ENCODE measurements at places on chromosomes 6 and 20. TPM values are rescaled to one million over a fixed set of nuclear protein-coding genes. Genes with fewer than 3 reads are reported as not detected.

GRCh38 chr6:33481192-33481591 lies 26.8 kb downstream of the ZBTB9 start:
- no peaks in the 10 kb centered on the region for H3K36me3 ChIP-seq
- no peaks in the 10 kb centered on the region for H3K27me3 ChIP-seq
- no peak overlapping the region for H3K4me3 ChIP-seq
- DNase-seq, result no peak
- H3K27ac ChIP-seq, result no peak overlapping the region

- H3K4me1 ChIP-seq, result no peaks in the 10 kb centered on the region
- H3K27ac ChIP-seq, result no peak overlapping the region
- H3K36me3 ChIP-seq, result no peaks in the 10 kb centered on the region
- H3K27me3 ChIP-seq, result no peaks in the 10 kb centered on the region
- H3K4me3 ChIP-seq, result no peak overlapping the region
- no peak for DNase-seq
These were observed 106.6 kb downstream of the TAF4 start for GRCh38 chr20:61958773-61959700.

DNA sequence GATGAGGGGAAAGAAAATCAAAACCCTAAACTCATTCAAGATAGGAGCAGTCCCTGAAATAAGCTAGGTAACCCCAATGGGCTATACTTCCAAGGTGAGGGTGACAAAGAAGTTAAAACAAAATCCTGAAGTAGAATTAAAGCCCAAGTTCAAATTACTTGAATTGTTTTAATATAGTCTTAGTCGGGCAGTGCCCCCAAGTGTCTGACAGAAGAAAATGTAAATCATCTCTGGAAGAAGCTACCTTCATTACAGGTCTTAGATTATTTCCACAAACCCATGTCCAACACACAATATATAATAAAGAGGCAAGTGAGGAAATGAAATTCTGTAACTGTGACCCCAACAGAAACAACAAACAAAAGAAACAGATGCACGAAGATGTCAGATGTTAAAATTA lies 36.8 kb upstream of the L3MBTL3 start:
- no peak overlapping the region for H3K4me3 ChIP-seq
- no peaks in the 10 kb centered on the region for H3K36me3 ChIP-seq
- no peak overlapping the region for H3K27ac ChIP-seq
- H3K27me3 ChIP-seq, result no peaks in the 10 kb centered on the region
- DNase-seq, result no peak

GRCh38 chr6:85192186-85192585 lies 257.7 kb upstream of the NT5E start:
- no peak overlapping the region for H3K4me3 ChIP-seq
- H3K27ac ChIP-seq, result no peak overlapping the region
- no peaks in the 10 kb centered on the region for H3K4me1 ChIP-seq
- H3K27me3 ChIP-seq, result no peaks in the 10 kb centered on the region
- H3K36me3 ChIP-seq, result no peaks in the 10 kb centered on the region

GRCh38 chr20:40562031-40562430 lies 127.0 kb downstream of the MAFB start:
- no peak for DNase-seq
- H3K27ac ChIP-seq, result no peak overlapping the region
- H3K4me1 ChIP-seq, result peaks cover 6% of the 10 kb centered on the region
- H3K36me3 ChIP-seq, result no peaks in the 10 kb centered on the region
- no peaks in the 10 kb centered on the region for H3K27me3 ChIP-seq

DNA sequence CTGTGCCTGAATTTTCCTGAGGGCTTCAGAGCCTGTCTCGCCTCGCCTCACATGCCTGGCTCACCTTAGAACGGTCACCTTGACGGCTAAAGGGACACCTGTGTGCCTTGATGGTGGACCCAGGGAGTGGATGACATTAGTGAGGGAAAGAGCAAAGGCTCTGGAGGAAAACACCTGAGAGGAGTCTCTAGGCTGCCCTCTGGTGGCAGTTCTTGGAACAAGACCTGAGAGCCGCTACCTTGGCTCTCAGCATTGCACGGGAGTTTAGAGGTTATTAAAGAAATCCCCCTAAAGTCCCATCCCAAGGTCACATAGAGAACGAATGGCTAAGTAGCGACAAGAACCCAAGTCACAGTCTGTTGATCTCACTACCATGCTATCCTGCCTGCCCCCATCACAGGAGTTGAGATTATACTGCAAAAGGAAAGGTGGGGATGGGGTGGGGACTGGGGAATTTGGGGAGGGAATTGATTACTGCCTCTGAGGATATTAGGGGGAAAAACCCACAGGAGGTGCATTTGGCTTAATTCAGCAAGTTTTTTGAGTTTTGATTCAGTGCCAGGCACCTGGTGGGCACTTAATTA lies 7.9 kb upstream of the CDSN start:
- peak; percentile 45 for DNase-seq
- no peak overlapping the region for H3K27ac ChIP-seq
- H3K36me3 ChIP-seq, result no peaks in the 10 kb centered on the region

GRCh38 chr20:17202673-17203072 lies 24.2 kb upstream of the PCSK2 start:
- no peak for DNase-seq
- no peaks in the 10 kb centered on the region for H3K4me1 ChIP-seq
- H3K27me3 ChIP-seq, result peaks cover 20% of the 10 kb centered on the region
- no peaks in the 10 kb centered on the region for H3K36me3 ChIP-seq
- H3K27ac ChIP-seq, result no peak overlapping the region

- H3K27me3 ChIP-seq, result no peaks in the 10 kb centered on the region
- H3K36me3 ChIP-seq, result no peaks in the 10 kb centered on the region
- H3K27ac ChIP-seq, result no peak overlapping the region
- H3K4me1 ChIP-seq, result no peaks in the 10 kb centered on the region
- H3K4me3 ChIP-seq, result no peak overlapping the region
These were observed 52.8 kb downstream of the GTF2H5 start for GRCh38 chr6:158220786-158221442.

GRCh38 chr6:93238632-93239031 lies 180.7 kb downstream of the EPHA7 start:
- no peak for DNase-seq
- no peaks in the 10 kb centered on the region for H3K4me1 ChIP-seq
- no peak overlapping the region for H3K4me3 ChIP-seq
- no peak overlapping the region for H3K27ac ChIP-seq

DNA sequence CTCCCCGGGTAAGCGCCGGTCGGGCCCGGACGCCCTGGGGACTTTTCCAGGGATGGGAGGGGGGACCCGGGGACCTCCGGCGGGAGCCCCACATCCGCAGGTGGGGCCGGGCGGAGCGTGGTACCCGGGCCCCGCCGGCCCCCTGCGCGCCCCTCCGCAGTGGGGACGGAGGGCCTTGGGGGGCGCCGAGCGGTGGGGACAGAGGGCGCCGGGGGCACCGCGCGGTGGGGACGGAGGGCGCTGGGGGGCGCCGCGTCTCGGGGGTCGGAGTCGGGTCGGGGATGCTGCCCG lies 270 bp downstream of the PLEKHG1 start:
- no peak for DNase-seq
- peak overlapping the region; percentile 77 for H3K4me3 ChIP-seq
- H3K27ac ChIP-seq, result peak overlapping the region; percentile 91
- H3K27me3 ChIP-seq, result no peaks in the 10 kb centered on the region

DNA sequence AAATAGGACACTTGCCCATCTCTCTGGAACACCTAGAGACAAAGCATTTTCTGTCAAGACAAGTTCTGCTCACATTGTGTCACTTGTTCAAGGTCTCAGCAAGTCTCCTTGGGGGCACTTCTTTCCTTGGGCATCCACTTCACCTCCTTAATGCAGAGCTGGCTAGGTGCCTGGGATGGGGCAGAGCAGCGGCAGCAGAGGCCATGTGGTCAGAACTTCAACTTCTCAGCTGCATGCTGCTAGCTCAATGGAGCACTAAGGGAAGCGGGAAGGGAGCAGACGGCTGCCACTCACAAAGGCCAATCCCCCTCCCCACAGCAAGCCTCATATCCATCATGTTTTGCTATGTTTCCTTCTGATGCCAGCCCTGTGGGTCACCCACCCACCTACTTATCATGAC lies 31.5 kb downstream of the NEDD9 start:
- H3K4me3 ChIP-seq, result no peak overlapping the region
- H3K36me3 ChIP-seq, result no peaks in the 10 kb centered on the region
- no peak for DNase-seq
- H3K4me1 ChIP-seq, result peaks cover 78% of the 10 kb centered on the region

- H3K27me3 ChIP-seq, result no peaks in the 10 kb centered on the region
- no peaks in the 10 kb centered on the region for H3K36me3 ChIP-seq
- H3K4me3 ChIP-seq, result no peak overlapping the region
- H3K4me1 ChIP-seq, result no peaks in the 10 kb centered on the region
These were observed 119.1 kb upstream of the PDE10A start for GRCh38 chr6:165782134-165782533.

GRCh38 chr20:19074828-19075516 lies 137.5 kb upstream of the SLC24A3 start:
- H3K27ac ChIP-seq, result no peak overlapping the region
- no peaks in the 10 kb centered on the region for H3K27me3 ChIP-seq
- DNase-seq, result no peak
- H3K36me3 ChIP-seq, result no peaks in the 10 kb centered on the region

DNA sequence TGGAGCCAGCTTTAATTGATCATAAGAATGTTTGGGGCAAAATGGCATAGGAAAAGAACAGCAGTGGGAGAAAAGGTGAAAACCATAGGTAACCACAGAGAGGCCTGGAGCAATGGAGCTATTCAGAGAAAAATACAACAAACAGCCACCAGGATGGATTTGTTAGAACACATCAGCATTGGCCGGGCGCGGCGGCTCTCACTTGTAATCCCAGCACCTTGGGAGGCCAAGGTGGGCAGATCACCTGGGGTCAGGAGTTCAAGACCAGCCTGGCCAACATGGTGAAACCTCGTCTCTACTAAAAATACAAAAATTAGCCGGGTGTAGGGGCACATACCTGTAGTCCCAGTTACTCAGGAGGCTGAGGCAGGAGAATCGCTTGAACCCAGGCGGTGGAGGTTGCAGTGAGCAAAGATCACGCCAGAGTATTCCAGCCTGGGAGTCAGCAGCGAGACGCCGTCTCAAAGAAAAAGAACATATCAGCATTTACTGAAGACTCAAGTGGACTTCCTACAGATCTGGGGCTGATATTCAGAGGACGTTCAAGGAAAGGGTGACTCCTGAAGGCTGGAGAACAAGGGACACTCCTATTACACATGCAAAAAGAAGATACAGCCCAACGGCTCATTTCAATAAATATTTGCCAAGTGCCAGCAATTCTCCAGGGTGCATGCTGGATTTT lies 20.2 kb downstream of the SNHG17 start:
- no peaks in the 10 kb centered on the region for H3K27me3 ChIP-seq
- DNase-seq, result no peak
- peaks cover 98% of the 10 kb centered on the region for H3K36me3 ChIP-seq
- no peak overlapping the region for H3K4me3 ChIP-seq
- H3K27ac ChIP-seq, result no peak overlapping the region

DNA sequence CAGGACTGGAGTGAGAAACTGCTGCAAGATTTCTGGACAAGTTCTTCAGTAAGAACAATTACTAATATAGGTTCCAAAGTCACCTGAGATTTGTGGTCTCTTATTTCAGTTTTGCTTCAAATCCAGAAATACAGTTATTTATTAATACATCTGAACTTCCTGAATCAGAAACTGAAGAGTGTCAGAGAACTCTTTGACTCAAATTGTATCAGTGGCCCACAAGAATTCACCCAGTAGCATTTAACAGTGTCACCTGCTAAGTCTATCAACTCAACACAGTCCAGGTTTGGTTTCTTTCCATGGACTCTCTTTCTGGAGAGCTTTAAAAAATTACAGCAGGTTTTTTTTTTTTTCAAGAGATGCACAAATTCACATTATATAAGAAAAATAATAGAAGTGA lies 18.8 kb upstream of the NHSL1 start:
- H3K4me1 ChIP-seq, result peaks cover 17% of the 10 kb centered on the region
- H3K4me3 ChIP-seq, result no peak overlapping the region
- H3K36me3 ChIP-seq, result no peaks in the 10 kb centered on the region
- no peak overlapping the region for H3K27ac ChIP-seq

GRCh38 chr6:119350202-119350951 lies 816 bp upstream of the MAN1A1 start:
- no peaks in the 10 kb centered on the region for H3K27me3 ChIP-seq
- H3K36me3 ChIP-seq, result no peaks in the 10 kb centered on the region
- peak overlapping the region; percentile 85 for H3K4me3 ChIP-seq
- H3K4me1 ChIP-seq, result no peaks in the 10 kb centered on the region
- H3K27ac ChIP-seq, result peak overlapping the region; percentile 94
- DNase-seq, result no peak

DNA sequence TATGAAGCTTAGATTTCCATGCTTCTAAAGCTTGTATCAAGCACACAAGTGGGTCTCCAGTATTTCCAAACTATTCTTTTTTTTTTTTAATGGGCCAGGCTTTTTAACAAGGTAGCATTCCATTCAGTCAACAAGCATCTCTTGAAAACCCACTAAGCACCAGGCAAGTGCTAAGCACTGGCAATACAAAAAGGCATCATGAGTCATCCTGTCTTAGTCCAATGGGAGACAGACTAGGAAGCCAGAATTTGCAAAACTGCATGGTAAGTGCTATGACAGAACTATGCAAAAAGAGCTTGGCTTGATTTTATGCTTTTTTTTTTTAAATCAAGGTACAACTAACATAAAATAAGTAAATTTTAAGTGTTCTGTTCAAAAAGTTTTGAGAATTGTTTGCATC lies 109.3 kb upstream of the DST start:
- no peak for DNase-seq
- H3K27ac ChIP-seq, result no peak overlapping the region
- no peaks in the 10 kb centered on the region for H3K36me3 ChIP-seq

DNA sequence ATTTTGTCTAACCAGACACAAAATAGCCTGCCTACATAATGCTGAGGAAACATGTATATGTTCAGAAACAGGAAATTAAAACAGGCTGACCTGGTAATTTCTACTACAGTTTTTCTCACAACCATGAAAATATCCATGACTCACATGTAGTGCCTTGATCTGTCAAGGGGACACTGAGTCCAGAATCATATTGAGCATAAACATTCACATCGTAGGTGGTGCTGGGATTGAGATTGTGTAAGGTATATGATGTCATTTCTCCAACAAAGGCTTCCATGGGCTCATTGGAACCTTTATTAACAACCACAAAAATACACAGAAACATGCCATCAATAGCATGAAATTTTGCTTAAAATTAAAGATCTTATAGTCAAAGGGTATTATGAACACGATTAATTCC lies 80.9 kb downstream of the COL12A1 start:
- no peak for DNase-seq
- H3K4me3 ChIP-seq, result no peak overlapping the region
- H3K27me3 ChIP-seq, result no peaks in the 10 kb centered on the region
- H3K36me3 ChIP-seq, result no peaks in the 10 kb centered on the region

DDX43 gene
- total RNA-seq, result 0.32 TPM

RAB44 gene
- 0.07 TPM for total RNA-seq

PRDM13 gene
- total RNA-seq, result not detected

SLC2A10 gene
- 1.1 TPM for total RNA-seq

RBM24 gene
- 149 TPM for total RNA-seq

HNF4A gene
- total RNA-seq, result not detected

RGS17 gene
- total RNA-seq, result 0.40 TPM
